ENCODE measurements at places on chromosomes 2 and 18.

DNA sequence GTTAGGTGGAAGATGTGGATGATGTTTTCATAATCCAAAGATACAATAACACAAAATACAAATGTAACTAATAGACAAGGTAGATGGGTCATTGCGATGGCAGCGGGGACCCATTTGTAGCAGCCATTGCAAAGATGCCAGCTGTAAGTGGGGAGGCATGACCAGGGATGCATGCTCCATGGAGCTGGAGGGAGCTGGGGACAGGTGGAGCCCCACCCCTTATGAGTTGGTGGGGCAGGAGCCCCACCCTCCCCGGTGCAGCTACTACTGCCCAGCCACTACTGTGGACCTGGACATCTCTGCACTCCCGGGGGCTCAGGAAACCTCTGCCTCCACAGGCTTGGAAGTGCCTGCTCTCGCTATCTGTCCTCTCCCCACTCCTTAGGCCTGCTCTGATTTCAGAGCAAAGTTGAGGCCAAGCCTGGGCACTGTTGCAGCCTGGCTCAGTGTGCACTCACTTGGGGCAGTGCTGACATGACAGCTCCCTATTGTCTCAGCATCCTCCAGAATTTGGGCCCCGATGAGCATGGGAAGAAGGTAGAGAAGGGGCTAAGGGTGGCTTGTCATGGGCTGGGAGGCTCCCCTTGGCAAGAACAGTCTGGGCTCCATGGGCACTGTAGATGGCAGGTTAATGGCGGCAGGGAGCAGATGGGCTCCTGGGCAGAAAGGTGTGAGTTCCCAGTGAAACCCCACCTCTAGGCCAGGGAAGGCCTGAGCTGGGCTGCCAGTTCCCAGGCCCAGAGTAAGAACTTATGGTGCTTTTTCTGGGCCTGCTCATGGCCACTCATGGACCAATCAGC is 81.1 kb downstream of the ZNF804A start:
- no peak for DNase-seq

GRCh38 chr18:74261053-74261713 is 30.6 kb downstream of the CYB5A start:
- DNase-seq = no peak

DNA sequence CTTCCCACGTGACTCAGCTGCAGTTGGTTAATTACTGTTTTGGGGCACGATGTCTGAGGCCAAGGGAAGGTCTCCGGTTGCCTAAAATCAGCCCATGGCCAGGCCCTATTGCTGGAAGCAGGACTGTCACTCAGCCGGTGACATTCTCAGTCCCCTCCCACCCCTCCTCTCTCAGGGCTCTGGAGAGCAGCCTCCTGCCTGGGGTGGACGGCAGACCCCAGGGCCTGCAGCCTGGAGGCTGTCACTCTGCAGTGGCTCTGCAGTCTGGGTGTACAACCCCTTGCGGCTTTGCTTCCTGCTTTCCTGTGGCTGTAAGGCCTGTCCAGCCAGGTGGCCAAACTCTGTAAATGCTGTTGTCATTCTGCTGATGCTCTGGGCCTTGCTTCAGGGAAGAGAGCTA is 32.8 kb downstream of the ZBTB7C start:
- no peak for DNase-seq

DNA sequence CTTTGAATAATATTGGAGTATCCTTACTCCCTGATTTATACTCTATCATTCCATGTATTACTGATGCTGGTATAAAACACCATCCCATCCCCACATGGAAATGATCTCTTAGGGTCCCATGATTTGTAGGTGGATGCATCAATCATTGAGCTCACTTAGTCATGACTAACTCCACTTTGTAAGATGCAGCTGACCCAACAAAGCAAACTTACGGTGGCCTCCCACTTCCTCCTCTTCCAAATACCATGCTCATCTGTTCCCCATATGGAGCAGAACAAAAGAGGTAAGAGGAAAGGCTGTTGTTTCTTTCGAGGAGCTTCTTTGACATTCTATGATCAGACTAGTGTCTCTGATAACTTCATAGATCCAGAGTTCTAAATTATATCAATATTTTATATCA is 640.2 kb upstream of the SLC39A10 start:
- DNase-seq = no peak

Measured in suprapubic skin (tissue), 4 donors.